ENCODE measurements at places on chromosomes 4 and X. TPM values are rescaled to one million over a fixed set of nuclear protein-coding genes. Genes with fewer than 3 reads are reported as not detected.

FGF13 gene
- total RNA-seq, result 0.02 TPM

GRCh38 chr4:7979652-7979968 lies 39.9 kb upstream of the AFAP1 start:
- no peak overlapping the region for H3K27ac ChIP-seq
- peaks cover 28% of the 10 kb centered on the region for H3K4me1 ChIP-seq
- DNase-seq, result no peak
- H3K4me3 ChIP-seq, result no peak overlapping the region

DNA sequence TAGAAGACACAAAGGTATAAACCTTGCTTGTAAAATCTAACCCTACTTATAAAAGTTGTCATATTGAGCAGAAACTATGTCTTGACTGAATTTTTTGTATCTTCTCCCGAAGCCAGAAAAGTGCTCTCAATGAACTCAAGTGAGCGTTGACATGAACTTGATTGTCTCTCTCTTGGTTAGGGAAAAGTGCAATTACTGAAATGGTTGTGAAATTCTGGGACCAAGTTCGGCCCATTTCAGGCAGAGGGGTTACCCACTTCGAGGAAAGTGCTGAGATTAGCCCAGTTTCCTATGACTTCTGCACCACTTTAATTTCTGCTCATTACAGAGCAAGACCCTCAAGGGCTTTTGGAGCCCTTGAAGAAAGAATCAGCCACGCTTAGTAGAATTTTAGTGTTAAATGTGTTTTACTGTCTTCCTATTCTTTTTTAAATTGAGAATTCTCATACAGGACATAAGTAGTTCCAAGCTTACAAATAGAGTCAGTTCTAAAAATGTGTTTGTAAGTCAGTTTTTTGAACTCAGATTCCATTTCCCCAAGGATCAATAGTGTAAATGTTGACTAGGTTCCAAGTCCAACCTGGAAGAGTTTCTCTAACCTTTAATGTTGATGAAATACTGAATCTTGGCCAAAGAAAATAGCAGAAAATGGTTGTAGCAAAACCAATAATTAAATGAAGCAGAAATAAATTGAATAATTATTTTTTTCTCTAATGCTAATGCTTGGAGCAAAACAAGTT lies 125.7 kb upstream of the ACSL4 start:
- no peak overlapping the region for H3K4me3 ChIP-seq
- no peaks in the 10 kb centered on the region for H3K36me3 ChIP-seq
- H3K4me1 ChIP-seq, result peaks cover 4% of the 10 kb centered on the region
- no peak for DNase-seq

SOWAHB gene
- 3.0 TPM for total RNA-seq

GRCh38 chrX:44244008-44244407 lies 99.5 kb downstream of the EFHC2 start:
- no peak overlapping the region for H3K27ac ChIP-seq
- H3K27me3 ChIP-seq, result no peaks in the 10 kb centered on the region
- H3K4me3 ChIP-seq, result no peak overlapping the region
- no peaks in the 10 kb centered on the region for H3K36me3 ChIP-seq

GRCh38 chr4:102315532-102315931 lies 29.8 kb downstream of the SLC39A8 start:
- H3K27ac ChIP-seq, result no peak overlapping the region
- H3K36me3 ChIP-seq, result no peaks in the 10 kb centered on the region
- DNase-seq, result no peak
- H3K4me3 ChIP-seq, result no peak overlapping the region
- H3K27me3 ChIP-seq, result no peaks in the 10 kb centered on the region

DNA sequence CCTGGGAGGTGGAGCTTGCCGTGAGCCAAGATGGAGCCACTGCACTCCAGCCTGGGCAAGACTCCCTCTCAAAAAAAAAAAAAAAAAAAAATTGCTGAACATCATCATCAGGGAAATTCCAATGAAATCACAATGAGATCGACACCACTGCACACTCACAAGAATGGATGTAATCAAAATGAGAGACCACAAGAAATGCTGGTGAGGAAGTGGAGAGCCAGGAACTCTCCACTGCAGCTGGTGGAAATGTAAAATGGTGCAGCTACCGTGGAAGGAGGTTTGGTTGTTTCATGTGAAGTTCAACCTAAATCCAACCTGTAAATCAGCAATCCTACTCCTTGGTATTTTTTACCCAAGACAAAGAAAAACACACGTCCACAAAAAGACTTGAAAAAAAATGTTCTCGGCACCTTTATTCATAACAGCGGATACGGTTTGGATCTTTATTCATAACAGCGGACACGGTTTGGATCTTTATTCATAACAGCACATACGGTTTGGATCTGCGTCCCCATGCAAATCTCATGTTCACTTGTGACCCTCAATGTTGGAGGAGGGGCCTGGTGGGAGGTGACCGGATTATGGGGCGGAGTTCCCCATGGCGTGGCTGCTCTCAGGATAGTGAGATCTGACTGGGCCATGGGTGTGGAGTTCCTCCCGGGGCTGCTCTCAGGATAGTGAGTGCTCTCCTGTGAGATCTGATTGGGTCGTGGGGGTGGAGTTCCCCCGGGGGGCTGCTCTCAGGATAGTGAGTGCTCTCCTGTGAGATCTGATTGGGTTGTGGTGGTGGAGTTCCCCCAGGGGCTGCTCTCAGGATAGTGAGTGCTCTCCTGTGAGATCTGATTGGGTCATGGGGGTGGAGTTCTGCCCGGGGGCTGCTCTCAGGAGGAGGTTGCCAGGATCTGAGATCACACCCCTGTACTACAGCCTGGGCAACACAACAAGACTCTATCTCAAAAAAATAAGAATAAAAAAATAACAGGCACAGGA lies 7.7 kb downstream of the GAK start:
- H3K4me1 ChIP-seq, result no peaks in the 10 kb centered on the region
- H3K27ac ChIP-seq, result no peak overlapping the region
- H3K27me3 ChIP-seq, result no peaks in the 10 kb centered on the region
- H3K36me3 ChIP-seq, result no peaks in the 10 kb centered on the region
- H3K4me3 ChIP-seq, result no peak overlapping the region

GRCh38 chr4:17096692-17097091 lies 198.2 kb upstream of the LDB2 start:
- H3K36me3 ChIP-seq, result no peaks in the 10 kb centered on the region
- H3K27me3 ChIP-seq, result peaks cover 11% of the 10 kb centered on the region
- no peak overlapping the region for H3K4me3 ChIP-seq
- DNase-seq, result no peak

PHOX2B gene
- total RNA-seq, result not detected

DNA sequence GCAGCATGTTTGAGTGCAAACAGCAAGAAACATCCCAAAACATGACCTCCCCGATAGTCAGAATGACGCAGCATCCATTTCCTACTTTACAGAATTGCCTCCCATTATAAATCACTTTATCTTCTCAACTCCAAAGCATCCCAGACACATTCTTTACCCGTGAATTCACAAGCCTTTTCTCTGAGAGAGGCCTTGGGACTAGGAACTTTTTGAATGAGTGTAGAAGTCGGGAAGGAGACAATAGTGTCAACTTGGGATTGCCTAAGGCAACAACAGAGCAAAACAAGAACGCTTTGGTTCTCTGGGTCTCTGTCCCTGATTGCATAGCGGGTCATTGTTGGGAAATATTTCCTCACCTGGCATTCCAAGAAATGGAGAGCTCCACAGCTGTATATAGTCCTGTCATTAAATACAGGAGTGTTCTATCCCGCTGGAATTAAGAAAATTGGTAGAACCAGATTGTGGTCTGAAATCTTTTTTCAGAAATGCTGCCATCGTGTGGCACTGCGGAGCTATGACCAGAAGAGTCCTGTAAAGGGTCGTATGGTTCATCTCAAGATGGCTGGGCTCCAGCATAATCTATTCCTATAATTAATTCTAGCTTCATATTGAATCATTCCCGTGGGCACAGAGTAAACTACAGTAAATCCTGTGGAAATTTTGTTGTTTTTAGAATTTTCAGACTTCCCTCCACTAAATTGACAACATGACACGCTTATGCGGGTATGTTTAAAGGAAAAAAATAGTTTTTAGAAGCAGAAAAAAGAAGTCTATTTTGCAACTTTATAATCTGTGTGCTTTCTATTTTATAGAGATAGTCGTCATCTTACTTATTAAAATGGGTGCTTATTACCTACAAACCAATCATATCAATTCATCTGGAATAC lies 2.0 kb upstream of the SPP1 start:
- H3K4me3 ChIP-seq, result no peak overlapping the region
- H3K36me3 ChIP-seq, result no peaks in the 10 kb centered on the region
- peak; percentile 59 for DNase-seq
- no peak overlapping the region for H3K27ac ChIP-seq
- no peaks in the 10 kb centered on the region for H3K27me3 ChIP-seq
- peaks cover 24% of the 10 kb centered on the region for H3K4me1 ChIP-seq

DNA sequence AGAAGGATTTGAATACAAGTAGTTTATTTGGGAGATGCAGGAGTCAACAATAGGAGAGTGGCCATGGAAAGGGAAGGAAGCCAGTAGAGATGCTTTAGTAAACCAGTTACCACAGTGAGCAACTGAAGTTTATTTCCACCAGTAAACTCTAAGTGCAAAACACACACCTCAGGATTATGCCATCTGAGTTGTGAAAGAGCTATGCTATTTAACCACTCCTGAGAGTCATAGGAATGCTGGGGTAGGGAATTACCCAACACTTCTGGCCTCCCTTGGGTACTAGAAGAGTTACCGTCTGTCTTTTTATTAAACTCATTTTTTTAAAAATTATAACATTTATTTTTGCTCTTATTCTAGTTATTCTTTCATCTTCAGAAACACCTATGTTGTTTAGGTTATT lies 834.6 kb upstream of the AMOT start:
- H3K4me3 ChIP-seq, result no peak overlapping the region
- H3K27me3 ChIP-seq, result no peaks in the 10 kb centered on the region
- no peaks in the 10 kb centered on the region for H3K4me1 ChIP-seq
- H3K27ac ChIP-seq, result no peak overlapping the region

GRCh38 chrX:12975670-12975965 lies 708 bp downstream of the TMSB4X start:
- H3K27ac ChIP-seq, result peak overlapping the region; percentile 71
- no peaks in the 10 kb centered on the region for H3K36me3 ChIP-seq
- H3K27me3 ChIP-seq, result no peaks in the 10 kb centered on the region
- no peaks in the 10 kb centered on the region for H3K4me1 ChIP-seq

DNA sequence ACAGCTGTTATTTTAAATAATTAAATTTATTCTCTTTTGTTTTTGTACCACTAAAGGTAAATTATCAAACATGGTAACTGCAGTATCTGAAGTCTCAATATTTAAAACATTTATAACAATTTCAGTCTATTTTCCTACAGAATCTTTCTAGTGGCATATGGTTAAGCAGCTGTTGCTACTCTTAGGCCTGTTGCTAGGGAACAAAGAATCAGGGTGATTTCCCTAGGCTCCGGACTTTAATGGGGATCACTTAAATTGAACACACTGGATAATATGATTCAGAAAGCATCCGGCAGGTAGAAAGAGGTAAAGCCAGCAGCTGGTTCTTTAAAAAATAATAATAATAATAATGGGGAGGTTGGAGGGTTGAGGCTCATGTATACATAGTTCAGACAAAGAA lies 17.6 kb downstream of the FBXO8 start:
- H3K27me3 ChIP-seq, result no peaks in the 10 kb centered on the region
- DNase-seq, result no peak
- no peaks in the 10 kb centered on the region for H3K4me1 ChIP-seq
- no peak overlapping the region for H3K4me3 ChIP-seq
- H3K36me3 ChIP-seq, result no peaks in the 10 kb centered on the region
- no peak overlapping the region for H3K27ac ChIP-seq

PCDH18 gene
- total RNA-seq, result 0.17 TPM

DNA sequence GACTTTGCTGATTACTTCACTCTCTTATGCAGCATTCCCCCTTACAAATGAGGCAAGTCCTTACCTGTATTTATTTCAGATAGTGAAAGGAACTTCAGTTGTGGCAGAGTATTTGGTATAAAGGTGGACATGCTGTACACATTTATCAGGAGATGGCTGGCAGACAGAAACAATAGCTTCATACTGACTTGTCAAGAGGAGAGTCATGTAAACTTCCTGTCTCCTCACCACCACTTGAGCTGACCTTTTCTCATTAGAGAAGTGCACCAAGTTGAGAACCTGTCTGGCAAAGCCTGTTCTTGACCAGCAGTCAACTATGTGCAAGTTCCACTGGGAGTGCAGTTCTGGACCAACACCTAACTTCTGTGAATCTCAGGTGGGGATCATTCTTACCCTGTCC lies 80.8 kb downstream of the LARP1B start:
- H3K27me3 ChIP-seq, result no peaks in the 10 kb centered on the region
- DNase-seq, result no peak
- no peaks in the 10 kb centered on the region for H3K36me3 ChIP-seq
- no peaks in the 10 kb centered on the region for H3K4me1 ChIP-seq
- no peak overlapping the region for H3K27ac ChIP-seq

DNA sequence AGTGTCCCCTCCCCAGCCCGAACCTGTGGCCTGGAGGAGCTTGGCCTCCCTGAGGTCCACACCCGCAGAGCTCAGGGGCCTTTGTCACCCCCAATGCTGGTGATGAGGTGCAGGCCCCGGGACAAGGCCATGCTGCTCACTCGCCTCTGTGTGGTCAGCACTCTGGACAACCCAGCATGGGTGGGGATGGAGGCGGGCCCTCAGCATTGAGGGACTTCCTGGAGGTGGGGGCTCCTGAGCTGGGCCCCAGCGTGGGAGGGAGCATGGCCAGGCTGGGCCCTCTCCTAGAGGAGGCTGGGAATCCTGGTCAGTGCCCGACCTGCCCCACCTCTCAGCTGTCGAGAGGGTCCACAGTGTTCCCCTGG lies 30.6 kb downstream of the TACC3 start:
- no peak overlapping the region for H3K27ac ChIP-seq
- H3K27me3 ChIP-seq, result no peaks in the 10 kb centered on the region
- DNase-seq, result no peak

DNA sequence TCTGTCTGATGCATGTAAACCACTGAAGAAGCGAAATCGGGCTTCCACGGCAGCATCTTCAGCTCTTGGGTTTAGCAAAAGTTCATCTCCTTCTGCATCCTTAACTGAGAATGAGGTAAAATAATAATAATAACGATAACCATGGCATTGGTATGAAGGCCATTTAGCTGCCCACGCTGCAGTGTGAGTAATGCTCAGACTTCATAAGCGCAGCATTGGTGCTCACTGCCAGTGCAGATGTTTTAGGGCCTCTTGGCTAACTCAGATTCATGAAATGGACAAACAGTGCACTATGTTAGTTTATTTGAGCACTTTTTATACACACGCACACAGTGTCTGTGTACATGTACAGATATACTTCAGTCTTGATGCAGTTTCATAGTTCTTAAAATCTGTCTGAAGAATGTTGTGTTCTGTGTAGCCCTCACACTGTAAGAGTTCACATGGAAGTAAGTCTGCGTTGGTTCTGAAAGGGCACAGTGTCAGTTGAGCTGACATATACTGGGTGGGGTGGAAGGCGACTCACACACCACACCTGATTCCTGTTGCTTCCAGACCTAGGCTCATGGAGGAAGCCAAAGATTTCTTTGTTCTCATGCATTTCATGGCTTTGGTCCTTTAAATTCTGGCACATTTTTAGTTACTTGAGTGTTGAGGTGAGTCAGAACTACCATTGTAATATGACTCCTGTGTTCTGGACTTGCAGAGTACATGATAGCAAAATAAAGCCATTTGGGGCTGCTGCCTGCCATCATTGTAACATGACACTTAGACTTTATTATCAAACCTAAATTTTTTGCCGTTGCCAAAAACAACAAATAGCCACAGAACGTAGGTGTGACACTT lies 68.7 kb downstream of the NSD2 start:
- DNase-seq, result peak; percentile 53
- no peaks in the 10 kb centered on the region for H3K27me3 ChIP-seq
- peaks cover 23% of the 10 kb centered on the region for H3K4me1 ChIP-seq
- peaks cover 53% of the 10 kb centered on the region for H3K36me3 ChIP-seq
- H3K27ac ChIP-seq, result peak overlapping the region; percentile 57

Measured in HCT116 (cell line).